ENCODE measurements at places on chromosomes 1 and 21.

- DNase-seq, result no peak
These were observed 338.0 kb upstream of the KAZN start for GRCh38 chr1:14260480-14260879.

DNA sequence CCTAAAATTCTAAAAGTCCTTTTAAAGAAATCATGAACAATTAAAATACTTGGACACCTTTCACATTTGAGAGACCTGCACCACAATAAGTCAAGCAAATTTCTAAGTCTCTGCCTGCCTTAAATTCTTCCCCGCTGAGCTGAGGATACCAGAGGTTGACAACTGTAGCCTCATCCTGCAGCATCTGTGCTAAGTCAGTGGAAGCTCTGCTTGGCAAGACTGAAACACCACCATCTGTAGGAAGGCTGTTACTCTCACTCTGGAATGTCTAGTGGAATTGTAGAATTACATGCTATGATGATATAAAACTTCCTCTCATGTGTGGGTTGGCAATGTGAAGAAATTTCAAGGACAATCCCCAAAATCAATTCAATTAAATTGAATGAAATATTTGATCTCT, 1756.5 kb downstream of the NCAM2 start:
- no peak for DNase-seq

DNA sequence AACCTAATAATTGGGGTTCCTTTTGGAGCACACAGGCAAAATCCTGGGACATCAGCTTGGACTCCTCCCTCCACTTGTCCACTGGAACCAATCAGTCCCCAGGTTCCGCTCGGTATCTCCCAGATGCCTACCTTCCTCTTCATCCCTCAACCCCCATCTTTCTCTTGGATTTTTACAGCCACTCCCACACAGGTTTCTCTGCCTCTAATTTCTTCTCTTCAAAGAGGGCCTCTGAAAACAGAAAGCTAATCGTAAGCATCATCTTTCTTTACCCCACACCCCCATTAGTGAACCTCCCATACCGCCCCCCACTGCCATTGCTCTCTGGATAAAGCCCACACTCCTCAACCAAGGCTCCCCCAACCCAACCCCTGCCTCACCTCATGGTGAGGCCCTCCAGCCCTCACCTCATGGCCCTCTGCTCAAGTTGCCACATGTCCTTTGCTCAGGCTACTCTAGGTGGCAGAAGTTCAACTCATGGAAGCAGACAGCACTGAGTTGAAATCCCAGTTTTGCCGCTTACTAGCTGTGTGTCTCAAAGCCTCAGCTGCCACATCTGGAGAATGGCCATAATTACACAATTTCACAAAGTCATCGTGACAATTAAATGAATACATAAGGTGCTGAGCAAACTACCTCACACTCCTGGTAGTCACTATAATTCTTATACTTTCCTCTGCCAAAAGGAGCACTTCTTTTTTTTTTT, 18.1 kb upstream of the WASF2 start:
- DNase-seq, result no peak

DNA sequence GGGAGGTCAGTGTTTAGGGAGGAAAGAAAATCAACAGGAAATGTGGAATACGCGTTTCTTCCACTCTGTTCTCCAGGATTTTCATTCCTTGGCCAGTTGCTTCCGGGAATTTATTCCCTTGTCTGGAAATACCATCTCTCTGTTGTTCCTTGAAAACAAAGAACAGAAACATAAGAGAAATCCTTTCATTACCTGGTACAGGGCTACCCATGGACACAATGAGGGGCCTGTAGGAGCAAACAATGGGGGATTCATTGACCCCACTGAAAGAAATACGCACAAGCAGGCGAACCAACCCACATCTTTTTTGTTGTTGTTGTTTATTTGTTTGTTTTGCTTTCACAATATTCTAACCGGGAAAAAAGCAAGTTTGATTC, 20.0 kb upstream of the BACE2 start:
- DNase-seq, result no peak

DNA sequence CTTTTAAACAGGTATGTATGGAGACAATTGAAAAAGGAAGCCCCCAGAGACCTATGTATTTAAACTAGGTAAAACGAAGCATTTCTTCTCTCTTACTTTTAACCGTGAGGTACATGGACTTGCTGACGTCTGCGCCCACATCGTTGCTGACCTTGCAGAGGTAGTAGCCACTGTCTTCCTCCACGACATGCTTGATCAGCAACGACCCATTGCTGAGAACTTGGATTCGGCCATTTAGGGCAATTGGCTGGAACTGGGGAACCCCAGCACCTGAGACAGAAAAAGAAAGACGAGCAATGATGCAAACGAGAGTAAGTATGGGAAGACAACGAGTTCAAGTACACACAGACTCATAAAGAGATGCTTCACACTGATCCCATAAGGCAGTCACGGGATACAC, 408.8 kb downstream of the PCP4 start:
- no peak for DNase-seq

DNA sequence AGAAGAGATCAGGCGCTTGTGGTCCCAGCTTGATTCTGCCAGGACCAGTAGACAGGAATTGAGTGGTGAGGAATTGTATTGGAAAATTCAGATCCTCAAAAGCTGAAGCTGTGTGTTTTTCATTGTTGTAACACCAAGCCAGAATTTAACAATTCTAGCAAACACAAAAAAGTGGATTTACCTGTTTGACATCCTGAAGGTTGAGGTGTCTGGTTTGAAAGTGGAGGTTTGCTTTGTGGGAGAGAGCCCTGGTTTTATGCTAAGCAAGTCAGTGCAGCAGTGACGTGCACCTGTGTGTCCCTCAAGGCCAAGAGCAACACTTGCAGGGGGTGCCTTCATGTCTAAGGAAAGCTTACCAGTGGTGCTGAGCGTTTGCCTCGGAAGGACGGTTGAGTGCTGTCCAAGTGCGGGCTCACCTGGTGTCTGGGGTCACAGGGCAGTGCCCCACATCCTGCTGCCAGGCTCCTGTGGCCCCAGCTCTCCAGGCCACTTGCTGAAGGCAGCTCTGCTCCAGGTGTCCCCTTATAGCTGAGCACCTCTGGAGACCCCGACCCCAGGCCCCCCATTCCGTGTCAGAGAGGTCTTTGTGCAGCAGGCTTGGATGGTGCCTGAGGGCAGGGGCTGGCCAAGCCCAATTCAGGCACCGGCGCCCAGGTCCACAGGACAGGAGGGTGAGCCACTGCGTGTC, 27.7 kb downstream of the PCNT start:
- DNase-seq, result no peak

DNA sequence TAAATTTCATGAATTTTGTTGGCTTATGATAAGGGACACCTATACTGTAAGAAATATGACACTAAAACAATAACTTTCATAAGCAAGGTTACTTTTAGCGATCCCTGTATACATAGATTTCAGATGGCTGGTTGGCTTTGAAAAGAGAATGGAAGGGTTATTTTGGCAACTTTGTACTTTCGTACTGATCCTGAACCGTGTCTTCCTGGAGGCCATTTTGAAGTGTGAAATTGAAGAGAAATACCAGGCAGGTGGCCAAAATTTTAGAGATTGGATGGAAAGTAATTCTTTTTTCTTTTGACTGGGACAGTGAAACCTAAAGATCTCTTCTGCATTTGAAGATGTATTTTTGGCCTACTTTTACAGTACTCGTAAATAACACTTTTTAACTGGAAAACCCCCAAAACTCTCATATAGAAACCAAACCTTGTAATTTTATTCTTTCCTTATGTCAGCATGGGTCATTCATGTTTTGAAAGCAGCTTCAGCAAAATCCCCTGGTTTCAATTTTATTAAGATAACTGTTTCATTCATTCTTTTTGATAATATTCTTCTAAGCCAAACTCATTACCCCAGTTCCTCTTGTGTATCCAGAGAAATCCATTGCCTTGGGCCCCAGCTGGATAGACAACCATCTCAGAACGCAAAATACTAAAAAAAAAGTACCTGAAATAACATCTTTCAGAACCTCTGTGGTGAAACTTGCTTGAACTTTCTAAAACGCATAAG, 38.4 kb upstream of the ZNF281 start:
- DNase-seq, result no peak

- no peak for DNase-seq
These were observed 14.7 kb downstream of the TFF2 start for GRCh38 chr21:42336054-42336453.
